ENCODE measurements at places on chromosomes 4 and X. TPM values are rescaled to one million over a fixed set of nuclear protein-coding genes. Genes with fewer than 3 reads are reported as not detected.
A peak's percentile ranks its signal among the peaks of the same experiment; 100 is the strongest.

TCEAL5 gene
- not detected for total RNA-seq

GRCh38 chrX:23789386-23790154, 6.6 kb downstream of the SAT1 start:
- no peak for DNase-seq

EMCN gene
- total RNA-seq, result not detected

SYP gene
- total RNA-seq, result 0.45 TPM

GRCh38 chr4:174592256-174592984, 70.1 kb upstream of the HPGD start:
- no peak for DNase-seq

- no peak for DNase-seq
Measured at GRCh38 chrX:96770315-96770714, 85.7 kb downstream of the DIAPH2 start.

DNA sequence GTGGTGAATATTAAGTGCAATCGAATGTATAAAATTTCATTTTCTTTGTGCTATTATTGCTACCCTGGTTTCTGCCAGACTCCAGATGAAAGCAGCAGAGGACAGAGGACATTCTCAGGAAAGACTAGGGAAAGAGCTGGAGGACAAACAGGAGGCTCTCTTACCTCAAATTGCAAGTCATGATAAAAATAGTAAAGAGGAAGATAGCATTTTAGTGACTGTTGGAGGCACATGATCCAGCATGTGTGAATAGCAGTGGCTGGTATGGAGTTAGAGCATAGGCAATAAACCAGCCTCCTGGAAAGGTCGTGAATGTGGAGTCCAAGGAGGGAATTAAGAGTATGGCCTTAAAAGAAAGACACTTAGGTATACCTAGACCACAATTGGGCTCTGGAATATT, 1040.0 kb downstream of the STPG2 start:
- DNase-seq, result peak; percentile 0

S100G gene
- total RNA-seq, result not detected
